ENCODE measurements at places on chromosomes 1 and 21. TPM values are rescaled to one million over a fixed set of nuclear protein-coding genes. Genes with fewer than 3 reads are reported as not detected.

DNA sequence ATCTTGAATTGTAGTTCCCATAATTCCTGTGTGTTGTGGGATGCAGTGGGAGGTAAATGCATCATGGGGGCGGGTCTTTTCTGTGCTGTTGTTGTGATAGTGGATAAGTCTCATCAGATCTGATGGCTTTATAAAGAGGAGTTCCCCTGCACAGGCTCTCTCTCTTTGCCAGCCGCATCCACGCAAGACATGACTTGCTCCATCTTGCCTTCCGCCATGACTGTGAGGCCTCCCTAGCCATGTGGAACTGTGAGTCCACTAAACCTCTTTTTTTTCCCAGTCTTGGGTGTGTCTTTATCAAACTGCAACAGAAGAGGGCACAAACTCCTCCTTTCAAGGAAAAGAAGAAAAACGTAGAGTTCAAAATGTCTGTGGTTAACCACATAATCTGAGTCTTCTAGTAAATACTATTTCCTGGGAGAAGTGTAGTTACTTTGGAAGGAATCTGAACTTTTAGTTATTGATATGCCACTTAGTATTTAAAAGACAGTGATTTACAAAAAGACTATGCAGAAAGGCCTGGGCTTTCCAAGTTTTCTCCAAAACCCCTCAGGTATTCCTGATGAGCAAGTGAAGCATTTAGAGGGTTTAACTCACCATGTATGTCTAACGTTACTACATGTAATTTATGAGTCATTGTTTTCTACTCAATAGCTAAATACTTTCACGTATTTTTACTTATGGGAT lies 10.0 kb downstream of the ADAMTS1 start:
- H3K36me3 ChIP-seq, result no peaks in the 10 kb centered on the region
- no peaks in the 10 kb centered on the region for H3K4me1 ChIP-seq
- H3K4me3 ChIP-seq, result no peak overlapping the region
- DNase-seq, result no peak
- H3K27ac ChIP-seq, result no peak overlapping the region

DNA sequence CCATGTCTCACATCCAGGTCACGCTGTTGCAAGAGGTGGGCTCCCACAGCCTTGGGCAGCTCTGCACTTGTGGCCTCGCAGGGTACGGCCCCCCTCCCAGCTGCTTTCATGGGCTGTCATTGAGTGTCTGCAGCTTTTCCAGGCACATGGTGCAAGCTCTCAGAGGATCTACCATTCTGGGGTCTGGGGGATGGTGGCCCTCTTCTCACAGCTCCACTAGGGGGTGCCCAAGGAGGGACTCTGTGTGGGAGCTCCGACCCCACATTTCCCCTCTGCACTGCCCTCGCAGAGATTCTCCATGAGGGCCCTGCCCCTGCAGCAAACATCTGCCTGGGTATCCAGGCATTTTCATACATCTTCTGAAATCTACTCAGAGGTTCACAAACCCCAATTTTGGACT lies 219.4 kb downstream of the LRRC7 start:
- H3K27ac ChIP-seq, result no peak overlapping the region
- H3K4me3 ChIP-seq, result no peak overlapping the region
- H3K36me3 ChIP-seq, result no peaks in the 10 kb centered on the region
- no peaks in the 10 kb centered on the region for H3K27me3 ChIP-seq

- no peak within 1 kb of the TSS for H3K27ac ChIP-seq
- no peaks in the 10 kb centered on the region for H3K4me1 ChIP-seq
- no peak within 1 kb of the TSS for H3K4me3 ChIP-seq
- no peaks in the 10 kb centered on the region for H3K27me3 ChIP-seq
- no peaks in the 10 kb centered on the region for H3K36me3 ChIP-seq
- DNase-seq, result no peak
Observed at GRCh38 chr21:44681861-44682579, at the start of gene KRTAP12-1. TSS of gene KRTAP12-1 (minus strand) at chr21:44682163. CDS start at chr21:44682123, 40 bp downstream.

DNA sequence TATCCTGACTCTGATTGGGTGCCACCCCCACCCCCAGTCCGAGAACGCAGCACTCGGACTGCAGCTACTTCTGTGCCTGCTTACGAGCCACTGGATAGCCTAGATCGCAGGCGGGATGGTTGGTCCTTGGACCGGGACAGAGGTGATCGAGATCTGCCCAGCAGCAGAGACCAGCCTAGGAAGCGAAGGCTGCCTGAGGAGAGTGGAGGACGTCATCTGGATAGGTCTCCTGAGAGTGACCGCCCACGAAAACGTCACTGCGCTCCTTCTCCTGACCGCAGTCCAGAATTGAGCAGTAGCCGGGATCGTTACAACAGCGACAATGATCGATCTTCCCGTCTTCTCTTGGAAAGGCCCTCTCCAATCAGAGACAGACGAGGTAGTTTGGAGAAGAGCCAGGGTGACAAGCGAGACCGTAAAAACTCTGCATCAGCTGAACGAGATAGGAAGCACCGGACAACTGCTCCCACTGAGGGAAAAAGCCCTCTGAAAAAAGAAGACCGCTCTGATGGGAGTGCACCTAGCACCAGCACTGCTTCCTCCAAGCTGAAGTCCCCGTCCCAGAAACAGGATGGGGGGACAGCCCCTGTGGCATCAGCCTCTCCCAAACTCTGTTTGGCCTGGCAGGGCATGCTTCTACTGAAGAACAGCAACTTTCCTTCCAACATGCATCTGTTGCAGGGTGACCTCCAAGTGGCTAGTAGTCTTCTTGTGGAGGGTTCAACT lies 2.1 kb downstream of the RBM15 start:
- peak overlapping the region; percentile 83 for H3K4me3 ChIP-seq
- H3K4me1 ChIP-seq, result peaks cover 8% of the 10 kb centered on the region
- H3K27me3 ChIP-seq, result no peaks in the 10 kb centered on the region
- peaks cover 16% of the 10 kb centered on the region for H3K36me3 ChIP-seq
- no peak overlapping the region for H3K27ac ChIP-seq

DNA sequence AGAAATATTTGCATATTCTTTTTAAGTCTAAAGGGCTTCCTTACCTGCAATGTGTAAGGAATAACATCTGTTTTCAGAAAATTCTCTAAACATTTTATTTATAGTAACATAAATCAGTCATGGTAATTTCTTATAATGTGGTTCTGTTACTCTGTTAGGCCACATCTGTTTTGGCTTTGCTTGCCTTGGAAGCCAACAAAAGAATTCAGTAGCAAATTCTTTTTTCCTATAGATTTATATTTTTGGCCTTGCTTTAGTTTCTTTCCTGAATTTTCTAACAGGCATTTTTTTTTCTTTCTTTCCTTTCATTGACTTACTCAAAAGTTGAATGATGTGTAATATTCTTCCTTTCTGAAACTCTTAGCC lies 72.2 kb downstream of the OSBPL9 start:
- H3K4me3 ChIP-seq, result no peak overlapping the region
- H3K27ac ChIP-seq, result no peak overlapping the region
- no peaks in the 10 kb centered on the region for H3K27me3 ChIP-seq
- no peak for DNase-seq
- no peaks in the 10 kb centered on the region for H3K36me3 ChIP-seq
- peaks cover 7% of the 10 kb centered on the region for H3K4me1 ChIP-seq

- no peak overlapping the region for H3K27ac ChIP-seq
- no peak for DNase-seq
- H3K27me3 ChIP-seq, result no peaks in the 10 kb centered on the region
- H3K36me3 ChIP-seq, result no peaks in the 10 kb centered on the region
Observed at GRCh38 chr21:26195708-26196107, 25.1 kb upstream of the APP start.

DNA sequence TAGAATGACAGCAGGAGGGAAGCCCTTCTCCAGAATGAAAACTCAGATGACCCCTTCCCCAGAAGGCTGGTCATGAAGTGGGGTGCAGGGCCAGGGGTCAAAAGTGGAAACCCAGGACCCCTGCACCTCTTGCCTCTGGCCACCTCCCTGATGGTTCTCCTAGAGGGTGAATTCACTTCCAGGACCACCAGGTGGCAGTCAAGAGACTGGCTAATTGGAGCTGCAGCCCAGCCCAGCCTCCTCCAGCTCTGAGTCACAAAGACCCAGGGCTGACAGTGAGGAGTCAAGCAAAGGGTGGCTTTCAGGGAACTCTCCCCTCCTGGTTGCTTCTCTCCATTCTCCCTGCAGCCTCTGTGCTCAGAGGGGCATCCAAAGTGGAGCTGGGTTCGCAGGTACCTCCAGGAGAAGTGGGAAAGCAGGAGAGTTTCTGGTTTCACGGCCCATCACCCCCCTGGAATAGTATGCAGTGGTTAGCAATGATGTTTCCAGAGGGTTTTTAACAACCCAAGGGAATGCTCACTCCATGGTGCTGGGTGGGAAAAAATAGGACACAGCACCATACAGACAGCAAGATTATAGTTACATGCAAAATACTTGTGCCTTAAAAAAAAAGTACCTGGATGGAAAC lies 6.1 kb upstream of the EPHB2 start:
- H3K4me3 ChIP-seq, result no peak overlapping the region
- H3K27ac ChIP-seq, result no peak overlapping the region
- no peak for DNase-seq
- H3K27me3 ChIP-seq, result no peaks in the 10 kb centered on the region
- H3K4me1 ChIP-seq, result peaks cover 9% of the 10 kb centered on the region

DNA sequence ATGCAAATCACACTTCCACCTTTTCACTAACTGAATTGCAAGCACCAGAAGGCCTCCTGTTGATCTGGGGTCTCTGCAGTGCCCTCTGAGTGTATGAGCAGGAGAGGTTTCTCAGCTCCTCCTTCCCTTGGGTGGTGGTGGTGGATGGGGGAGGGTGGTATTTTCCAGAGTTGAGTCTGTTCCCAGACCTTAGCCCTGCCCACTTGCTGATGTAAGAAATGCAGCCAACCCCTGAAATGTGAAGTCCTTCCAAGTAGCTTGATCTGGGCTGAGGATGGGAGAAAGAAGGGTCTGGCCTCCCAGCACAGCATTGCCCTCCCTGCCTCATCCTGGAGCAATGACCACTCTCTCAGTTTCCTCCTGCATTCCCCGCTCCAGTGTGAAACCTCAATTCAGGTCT lies 6.3 kb upstream of the FOXD2 start:
- DNase-seq, result no peak
- no peaks in the 10 kb centered on the region for H3K36me3 ChIP-seq
- H3K27ac ChIP-seq, result 0 out of 2 replicates have a peak overlapping the region, but pooled peaks have one; percentile 38
- H3K4me3 ChIP-seq, result 0 out of 2 replicates have a peak overlapping the region, but pooled peaks have one; percentile 23

- H3K4me3 ChIP-seq, result no peak overlapping the region
- H3K27ac ChIP-seq, result no peak overlapping the region
- no peaks in the 10 kb centered on the region for H3K27me3 ChIP-seq
- H3K36me3 ChIP-seq, result no peaks in the 10 kb centered on the region
- DNase-seq, result no peak
Observed at GRCh38 chr1:81613803-81614202, 186.9 kb upstream of the ADGRL2 start.

Gene SPRR1A
- not detected for total RNA-seq

Gene FAM167B
- total RNA-seq, result 0.88 TPM

Gene F13B
- total RNA-seq, result not detected
